ENCODE measurements at places on chromosomes 4 and X.

DNA sequence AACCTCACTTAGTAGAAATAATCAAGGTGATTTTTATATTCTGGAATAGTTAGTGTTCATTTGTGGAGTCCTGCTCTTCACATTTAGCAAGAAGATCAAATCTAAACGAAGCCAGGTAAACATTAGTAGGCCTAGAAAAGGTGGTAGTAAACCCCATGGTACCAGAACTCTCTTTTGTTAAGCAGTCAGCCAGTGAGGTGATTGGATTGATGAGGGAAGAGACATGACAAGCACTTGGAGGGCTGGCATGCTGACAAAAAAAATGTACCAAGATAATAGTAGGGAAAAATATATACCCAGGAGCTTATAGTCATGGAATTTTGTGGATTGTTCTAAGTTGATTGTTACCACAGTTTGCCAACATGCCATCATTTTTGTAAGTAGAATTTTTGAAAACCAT, 163.8 kb downstream of the BANK1 start:
- no peak for DNase-seq

DNA sequence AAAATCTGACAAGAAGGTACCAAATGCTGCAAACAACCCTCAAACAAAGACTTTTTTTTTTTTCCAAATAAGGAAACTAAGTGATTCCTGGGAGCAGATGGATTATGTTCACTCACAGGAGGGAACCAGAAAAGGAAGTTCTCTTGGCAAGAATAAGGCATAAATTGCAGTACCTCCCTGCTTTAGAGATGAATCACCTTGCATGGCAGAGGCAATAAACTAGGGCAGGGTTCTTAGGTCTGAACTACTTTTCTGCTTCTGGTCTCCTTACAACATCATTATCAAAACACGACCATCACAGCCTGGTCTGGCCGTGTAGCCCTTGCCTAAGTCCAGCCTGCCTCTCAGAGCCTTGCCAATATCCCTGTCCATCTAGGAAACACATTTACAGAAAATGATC, 6.3 kb downstream of the TMEM31 start:
- peak; percentile 16 for DNase-seq

GRCh38 chrX:13825178-13825762, 8.4 kb upstream of the GPM6B start:
- no peak for DNase-seq

DNA sequence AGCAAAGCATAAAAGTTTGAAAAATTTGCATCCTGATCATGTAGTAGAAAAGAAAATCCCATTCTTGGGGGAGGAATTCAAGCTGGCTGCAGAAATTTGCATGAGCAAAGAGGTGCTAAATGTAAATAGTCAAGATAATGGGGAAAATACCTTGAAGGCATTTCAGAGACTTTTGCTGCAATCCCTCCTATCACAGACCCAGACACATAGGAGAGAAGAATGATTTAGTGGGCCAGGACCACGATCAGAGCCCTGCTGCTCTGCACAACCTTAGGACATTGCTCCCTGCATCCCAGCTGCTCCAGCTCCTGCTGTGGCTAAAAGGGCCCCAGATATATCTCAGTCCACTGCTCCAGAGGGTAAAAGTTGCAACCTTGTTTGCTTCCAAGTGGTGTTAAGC, 1439.7 kb upstream of the AGA start:
- no peak for DNase-seq

DNA sequence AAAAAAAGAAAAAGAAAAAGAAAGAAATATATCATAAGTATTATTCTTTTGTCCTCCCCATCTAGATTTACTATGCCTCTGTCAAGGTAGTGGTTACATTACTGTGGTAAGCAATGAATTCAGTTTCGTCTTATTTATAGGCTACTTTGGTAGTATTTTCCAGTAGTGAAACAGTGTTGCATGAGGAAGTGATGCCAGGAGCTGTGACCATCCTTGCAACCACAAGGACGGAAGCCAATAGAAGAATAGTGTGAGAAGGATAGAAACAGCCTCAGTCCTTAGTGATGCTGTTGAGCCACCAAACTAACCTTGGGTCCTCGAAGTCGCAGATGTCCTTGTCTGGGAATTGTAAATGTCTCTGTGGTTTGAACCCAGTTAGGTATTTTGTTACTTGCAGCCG, 328.5 kb downstream of the PPP3CA start:
- no peak for DNase-seq

- no peak for DNase-seq
These were observed 26.8 kb downstream of the ANXA10 start for GRCh38 chr4:168119100-168119499.

DNA sequence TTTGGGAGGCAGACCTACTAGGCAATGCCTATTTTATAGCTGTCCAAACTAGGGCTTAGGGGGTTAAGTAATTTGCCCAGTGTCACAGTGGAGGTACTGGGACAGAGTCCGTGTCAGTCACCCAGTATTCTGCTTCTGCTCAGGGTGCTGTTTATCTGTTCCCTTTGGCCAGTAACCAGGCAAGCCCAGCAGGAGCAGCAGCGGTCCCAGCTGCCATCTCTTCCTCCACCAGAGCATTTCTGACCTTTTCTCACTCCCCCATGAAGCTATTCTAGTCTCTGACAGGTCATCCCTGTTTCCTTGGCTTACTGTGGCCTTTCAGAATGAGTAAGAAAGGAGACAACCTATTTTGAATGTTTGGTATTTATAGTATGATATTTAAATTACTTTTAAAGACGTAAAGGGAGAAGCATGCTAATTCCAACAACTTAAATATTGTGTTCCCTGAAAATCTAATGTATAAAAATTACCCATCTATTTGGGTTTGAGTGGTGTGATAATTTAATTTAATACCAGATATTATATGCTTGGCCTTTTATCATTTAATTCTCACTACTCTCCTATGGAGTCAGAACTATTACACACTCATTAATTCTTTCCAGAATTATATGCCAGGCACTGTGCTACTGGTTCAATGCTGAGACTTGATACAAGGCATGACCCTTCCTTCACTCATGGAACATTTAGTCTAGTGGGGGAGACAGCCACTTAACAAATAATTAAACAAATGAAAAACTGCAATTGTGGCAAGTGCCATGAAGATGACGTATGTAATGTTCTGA, 60.6 kb downstream of the RPS6KA3 start:
- DNase-seq, result no peak

- DNase-seq, result no peak
These were observed 75.6 kb downstream of the TRIML1 start for GRCh38 chr4:188214861-188215260.

DNA sequence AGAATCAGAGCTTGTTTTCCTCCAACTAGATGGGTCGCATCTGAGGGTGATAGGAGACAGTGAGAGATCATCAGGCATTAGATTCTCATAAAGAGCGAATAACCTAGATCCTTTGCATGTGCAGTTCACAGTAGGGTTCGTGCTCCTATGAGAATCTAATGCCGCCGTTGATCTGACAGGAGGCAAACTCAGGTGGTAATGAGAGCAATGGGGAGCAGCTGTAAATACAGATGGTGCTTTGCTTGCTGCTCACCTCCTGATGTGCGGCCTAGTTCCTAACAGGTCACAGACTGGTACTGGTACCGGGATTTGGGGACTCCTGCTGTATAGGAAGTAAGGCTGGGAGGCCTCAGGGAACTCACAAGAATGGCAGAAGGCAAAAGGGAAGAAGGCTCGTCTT, 276.5 kb downstream of the FAT4 start:
- no peak for DNase-seq

GRCh38 chr4:123562994-123563750, 166.6 kb downstream of the SPRY1 start:
- DNase-seq, result no peak

DNA sequence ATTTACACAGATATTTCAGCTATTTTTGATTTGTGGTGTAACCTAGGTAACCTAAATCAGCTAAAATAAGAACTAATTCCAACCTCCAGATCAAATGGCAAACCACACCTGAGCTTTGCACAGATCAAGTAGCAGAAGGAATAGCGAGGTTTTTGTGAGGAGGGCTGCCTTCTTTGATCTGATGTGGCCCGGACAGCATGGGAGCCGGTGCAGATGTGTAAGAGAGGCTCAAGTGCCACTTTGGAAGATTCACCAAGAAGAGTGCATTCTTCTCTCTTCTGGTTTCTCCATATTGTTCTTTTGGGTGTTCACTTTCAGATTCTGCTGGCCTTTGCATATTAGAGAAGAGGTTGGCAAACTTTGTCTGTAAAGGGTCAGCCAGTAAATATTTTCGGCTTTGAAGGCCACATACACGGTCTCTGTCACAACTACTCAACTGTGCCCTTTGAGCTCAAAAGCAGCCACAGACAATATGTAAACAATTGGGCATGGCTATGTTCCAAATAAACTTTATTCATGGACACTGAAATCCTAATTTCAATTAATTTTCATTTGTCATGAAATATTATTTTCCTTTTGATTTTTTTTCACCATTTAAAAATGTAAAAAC, 78.9 kb upstream of the FAM9C start:
- no peak for DNase-seq

- peak; percentile 70 for DNase-seq
These were observed 174.4 kb upstream of the TBC1D9 start for GRCh38 chr4:140930557-140930956.

DNA sequence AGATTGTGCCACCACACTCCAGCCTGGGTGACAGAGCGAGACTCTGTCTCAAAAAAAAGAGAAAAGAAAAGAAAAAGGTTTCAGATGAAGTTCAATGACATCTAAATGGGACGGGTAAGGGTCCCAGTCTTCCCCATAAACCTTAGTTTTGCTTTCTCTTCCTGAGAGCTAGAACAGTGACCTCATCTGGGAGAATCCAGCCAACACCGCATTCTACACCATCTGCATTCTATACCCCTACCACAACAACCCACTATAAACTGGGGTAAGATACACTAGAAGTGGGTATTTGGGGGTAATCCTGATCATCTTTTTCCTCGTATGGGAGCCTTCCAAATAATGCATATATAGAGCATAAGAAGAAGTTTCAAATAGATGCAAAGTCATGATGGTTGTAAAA, 18.2 kb downstream of the SLC25A43 start:
- DNase-seq, result no peak

GRCh38 chrX:130902446-130902782, 595 bp downstream of the ENOX2 start:
- no peak for DNase-seq

DNA sequence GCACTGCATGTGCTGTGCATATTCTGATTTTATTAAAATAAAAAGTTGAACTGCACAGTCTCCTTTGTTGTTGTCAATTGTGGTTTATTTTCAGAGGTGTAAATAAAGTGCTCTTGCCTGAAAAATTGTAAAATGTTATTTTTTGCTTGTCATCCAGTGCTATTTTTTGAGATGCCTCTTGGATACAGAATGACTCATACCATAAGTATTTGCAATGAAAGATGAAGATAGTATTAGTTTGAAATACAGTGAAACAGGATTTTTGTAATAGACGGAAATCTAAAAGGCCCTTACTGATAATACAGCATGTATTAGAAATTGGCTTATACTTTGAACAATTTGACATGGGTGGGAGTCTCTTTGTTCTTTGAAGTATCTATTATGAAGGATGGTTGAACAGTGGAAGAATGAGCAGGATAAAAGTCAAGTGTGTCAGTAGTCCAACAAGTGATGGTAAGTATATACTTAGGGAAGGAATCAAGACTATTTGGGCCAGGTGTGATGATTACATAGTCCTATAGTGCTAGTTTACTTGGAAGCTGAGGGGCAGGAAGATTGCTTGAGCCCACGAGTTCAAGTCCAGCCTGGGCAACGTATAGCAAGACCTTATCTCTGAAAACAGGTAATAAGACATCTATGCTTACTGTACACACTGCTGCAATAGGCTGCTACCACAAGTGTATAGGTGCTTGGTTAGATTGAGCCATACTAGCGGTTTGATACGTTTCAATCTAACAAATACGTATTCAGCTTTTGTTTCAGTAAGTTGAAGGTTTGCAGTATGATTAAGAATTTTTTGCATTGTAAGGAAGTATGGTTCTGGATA, 16.4 kb downstream of the DDX3X start:
- DNase-seq, result no peak

DNA sequence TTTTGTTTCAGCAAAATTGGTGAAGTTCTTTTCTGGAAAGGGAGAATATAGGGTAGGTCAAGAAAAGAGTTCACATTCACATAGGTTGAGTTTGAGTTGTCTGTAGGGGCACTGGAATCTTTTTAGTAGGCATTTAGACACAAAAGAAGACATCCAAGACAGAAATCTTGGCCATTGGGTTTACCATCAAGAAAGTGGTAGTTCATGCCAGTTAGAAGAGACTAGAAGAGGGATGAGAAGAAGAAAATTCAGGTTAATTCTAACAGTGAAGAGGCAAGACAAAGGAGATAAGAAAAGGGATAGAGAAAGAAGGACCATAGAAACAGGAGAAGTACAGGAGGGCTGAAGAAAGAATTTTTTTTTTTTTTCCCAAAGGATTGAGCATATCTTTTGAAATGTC, 39.9 kb downstream of the PAQR3 start:
- DNase-seq, result no peak

GRCh38 chr4:8308856-8309771, 39.6 kb downstream of the HTRA3 start:
- no peak for DNase-seq

GRCh38 chr4:165489786-165490185, 111.0 kb downstream of the CPE start:
- no peak for DNase-seq

DNA sequence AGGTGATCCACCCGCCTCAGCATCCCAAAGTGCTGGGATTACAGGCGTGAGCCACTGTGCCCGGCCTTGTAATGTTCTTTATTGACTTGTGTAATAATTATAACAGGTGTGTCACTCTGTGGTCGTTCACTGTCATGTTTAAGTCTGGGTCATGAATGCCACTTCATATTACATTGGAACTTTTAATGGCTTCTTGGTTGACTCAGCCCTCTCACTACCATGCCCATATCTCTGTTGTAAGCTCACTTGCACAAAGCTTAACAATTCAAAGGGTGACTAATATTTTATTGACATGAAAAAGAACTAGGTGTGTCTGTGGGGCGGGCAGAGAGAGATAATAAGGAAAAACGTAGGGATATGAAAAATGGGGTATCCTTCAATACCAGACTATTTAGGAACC, 639.7 kb upstream of the ACTRT1 start:
- DNase-seq, result no peak

GRCh38 chrX:88944661-88945060, 197.6 kb downstream of the CPXCR1 start:
- no peak for DNase-seq

GRCh38 chrX:149639568-149639967, 8.0 kb upstream of the TMEM185A start:
- DNase-seq, result no peak

DNA sequence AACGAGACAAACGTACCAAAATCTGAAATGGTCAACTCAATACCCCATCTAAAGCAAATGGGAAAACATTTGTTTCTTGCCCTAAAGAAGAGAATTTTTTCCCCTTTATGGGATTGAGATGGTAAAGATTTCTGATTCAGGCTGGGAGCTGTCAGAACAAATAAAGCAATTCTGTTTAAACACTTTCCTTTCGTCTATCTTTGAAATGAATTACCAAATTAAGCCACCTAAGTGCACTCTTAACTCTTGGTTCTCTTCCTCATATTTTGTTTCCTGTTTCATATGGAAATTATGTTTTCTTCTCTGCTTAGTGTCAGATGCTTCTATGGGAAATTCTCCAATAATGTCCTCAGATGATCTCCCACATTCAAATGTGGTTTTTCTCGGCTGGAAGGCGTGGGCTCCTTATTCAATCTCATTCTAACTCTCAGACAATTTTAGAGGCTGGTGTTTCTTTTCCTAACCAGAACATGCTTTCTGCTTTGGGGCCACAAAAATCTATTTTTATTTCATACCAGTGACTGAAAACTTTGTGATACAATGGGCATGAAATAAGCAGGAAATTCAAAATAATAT, 50.3 kb upstream of the HPF1 start:
- DNase-seq, result no peak
